ENCODE measurements at places on chromosomes 2 and 18. TPM values are rescaled to one million over a fixed set of nuclear protein-coding genes. Genes with fewer than 3 reads are reported as not detected.

DNA sequence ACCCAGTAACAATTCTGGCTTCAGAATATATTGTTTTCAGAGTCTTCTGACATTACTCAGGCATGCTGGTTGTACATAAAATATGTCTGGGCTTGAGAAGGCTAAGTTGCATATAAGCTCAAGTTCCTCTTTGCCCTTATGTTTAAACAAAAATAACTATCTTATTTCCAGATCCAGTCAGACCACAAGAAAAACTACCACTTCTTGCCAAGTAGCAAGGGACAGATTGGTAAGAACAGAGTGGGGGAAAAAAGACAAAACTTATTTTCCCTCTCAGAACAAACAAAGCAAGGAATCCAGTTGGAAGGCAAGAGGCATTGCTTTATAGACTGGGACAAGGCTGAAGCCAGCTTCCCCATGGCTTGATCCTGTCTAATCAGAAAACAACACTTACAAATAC, 1036.7 kb upstream of the CELF4 start:
- no peak for DNase-seq

DNA sequence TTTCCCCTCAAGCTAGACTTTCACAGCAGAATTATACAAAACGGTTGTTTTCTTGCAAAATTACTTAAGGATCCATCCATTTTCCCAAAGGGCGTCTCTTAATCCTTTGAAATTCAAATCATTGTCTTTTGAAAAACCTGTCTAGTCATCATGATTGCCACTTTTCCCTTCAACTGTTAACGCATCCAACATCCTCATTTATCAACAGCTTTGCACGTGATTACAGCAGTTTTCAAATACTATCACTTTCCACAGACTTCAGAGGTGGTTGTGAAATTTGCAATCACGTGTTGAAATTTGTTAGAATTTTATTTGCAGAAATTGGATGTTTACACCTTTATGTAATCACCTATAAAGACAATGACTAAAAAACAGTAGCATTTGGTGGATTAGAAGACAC, 304.4 kb upstream of the SLC39A10 start:
- no peak for DNase-seq

DNA sequence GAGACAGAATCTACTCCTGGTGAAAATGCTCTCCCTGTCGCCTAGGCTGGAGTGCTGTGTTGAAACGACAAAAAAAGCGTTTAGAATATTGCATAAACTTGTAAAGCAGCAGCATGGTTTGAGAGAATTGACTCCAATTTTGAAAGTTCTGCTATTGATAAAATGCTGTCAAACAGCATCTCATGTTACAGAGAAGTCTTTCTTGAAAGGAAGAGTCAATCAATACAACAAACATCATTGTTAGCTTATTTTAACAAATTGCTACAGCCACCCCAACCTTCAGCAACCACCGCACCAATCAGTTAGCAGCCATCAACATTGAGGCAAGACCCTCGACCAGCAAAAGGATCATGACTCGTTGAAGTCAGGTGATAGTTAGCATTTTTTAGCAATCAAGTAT, 6.9 kb downstream of the C2orf76 start:
- DNase-seq, result no peak

DNA sequence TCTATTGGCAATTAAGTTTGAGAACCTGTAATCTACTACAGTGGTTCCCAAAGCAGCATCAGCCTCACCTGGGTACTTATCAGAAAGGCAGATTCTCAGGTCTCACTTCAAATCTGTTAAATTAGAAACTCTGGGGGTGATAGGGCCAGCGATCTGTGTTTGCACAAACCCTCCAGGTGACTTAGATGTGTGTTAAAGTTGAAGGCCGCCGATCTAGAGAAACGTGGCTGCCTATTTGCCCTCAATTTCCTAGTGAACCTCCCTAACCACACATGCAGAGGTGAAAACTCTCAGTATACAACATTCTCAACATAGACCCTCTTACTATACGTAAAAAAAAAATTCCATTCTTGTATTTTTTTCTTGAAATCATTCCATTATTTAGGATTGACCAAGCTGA, 14.2 kb downstream of the KLHL41 start:
- no peak for DNase-seq

DCAF17 gene
- 27.5 TPM for total RNA-seq

SCN7A gene
- total RNA-seq, result 216 TPM

INHA gene
- total RNA-seq, result not detected

PAX8 gene
- total RNA-seq, result not detected
